ENCODE measurements at places on chromosomes 11 and 22.
A peak's percentile ranks its signal among the peaks of the same experiment; 100 is the strongest.

- DNase-seq = no peak
Observed at GRCh38 chr11:36672815-36673450, 74.9 kb upstream of the RAG2 start.

- DNase-seq = no peak
Observed at GRCh38 chr22:48665311-48665995, 1162.2 kb downstream of the BRD1 start.

GRCh38 chr11:128164080-128164741, 423.1 kb downstream of the ETS1 start:
- no peak for DNase-seq

DNA sequence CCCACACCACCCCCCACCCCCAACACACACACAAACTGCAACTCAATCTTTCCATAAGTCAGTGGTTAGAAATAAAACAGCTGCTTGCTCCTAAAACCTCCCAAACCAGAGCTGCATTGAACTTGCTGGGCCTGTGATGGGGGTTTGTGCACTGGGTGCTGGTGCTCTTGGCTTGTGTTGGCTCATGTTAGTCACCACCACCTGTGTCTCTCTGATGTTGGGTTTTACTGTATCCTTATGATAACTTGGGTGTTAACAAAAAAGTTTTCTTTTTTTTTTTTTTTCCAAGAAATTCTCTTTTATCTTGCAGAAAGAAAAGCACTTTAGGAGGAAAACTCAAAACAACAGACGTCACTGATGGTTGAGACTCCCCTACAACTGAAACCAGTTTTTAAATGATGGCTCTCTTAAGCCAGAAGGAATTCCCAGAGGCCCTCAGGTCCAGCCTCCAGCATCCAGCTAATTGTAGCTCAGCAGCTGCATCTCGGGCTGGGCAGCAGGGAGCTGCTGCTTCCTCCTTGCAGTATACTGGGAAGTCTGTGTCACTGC, 79.9 kb upstream of the DRD2 start:
- DNase-seq = no peak

GRCh38 chr22:17907748-17908051, 116.7 kb downstream of the MICAL3 start:
- no peak for DNase-seq

DNA sequence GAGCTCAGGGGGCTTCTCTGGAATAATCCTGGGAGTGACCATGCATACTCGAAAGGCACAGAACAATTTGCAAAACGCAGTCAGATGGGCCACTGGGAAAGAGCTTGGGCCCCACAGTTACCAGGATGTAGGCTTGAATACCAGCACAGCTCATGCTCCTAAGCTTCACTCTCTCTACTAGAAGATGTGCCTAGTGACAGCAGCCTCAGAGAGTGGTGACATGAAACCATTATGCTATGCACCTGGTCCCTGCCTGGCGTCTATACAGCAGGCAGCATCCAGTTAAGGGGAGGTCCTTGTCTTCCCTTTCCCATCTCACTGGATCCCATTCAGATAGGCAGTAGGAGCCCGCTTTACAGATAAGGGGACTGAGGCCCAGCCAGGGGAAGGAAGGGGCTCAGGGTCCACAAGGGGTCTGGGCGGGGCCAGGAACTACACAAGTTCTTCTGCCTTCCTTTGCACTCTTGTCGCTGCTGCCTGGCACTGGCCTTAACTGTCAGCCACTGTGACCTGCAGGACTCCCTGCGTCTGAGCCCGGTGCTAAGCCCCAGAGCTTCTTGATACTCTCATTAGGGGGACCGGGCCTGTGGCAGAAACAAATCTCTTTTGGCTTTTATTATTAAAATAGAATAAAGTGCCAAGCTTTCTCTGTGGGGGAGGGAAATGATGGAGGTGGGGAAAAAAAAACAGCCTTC, 21.2 kb upstream of the RASD2 start:
- DNase-seq = no peak

DNA sequence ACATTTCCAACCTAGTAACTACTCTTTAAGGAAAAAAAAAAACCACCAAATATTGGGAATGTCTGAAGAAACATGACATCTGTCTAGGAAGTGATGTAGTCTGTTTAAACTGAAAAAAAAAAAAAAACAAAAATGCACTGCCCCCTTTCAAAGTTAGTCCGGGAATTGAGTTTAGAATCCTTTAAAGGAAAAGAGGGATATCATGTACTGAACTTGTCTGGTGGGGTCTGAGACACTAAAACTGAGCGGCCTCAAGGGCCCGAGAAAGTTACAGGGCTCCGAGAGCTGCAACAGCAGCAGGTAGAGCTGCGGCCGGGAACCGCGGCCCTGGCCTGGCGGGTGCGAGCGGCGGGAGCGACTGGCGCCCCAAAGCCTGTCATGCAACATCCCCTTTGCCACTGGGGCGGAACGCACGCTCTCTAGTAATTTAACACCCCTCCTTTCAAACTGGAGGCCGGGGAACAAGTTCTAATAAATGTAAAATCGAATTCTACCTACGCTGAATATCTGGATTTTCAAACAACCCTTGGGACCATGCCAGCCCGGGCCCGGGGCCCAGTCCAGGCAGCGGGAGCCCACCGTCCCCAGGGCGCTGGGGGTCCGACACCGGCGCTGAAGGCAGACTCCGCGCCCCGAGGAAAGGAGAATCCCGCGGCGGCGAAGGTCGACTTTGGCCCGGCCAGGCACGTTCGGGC, 736 bp downstream of the RDX start:
- DNase-seq = peak; percentile 11

DNA sequence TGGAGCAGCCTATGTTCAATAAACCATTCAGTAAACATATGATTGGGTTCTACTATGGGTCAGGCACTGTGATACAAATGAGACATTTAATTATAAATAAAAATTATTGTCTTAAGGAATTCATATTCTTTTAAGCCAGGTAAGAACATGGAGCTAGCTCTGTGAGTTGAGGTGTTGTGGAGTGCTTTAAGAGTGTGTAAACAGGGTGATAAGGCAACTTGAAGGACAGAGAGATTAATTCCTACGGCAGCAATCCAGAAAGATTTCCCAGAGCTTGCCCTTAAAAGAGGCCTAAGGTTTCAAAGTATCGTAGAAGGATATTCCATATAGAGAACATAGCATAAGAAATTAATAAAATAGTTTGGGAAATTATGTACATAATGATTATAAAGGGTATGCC, 126.4 kb upstream of the FAT3 start:
- DNase-seq = no peak

DNA sequence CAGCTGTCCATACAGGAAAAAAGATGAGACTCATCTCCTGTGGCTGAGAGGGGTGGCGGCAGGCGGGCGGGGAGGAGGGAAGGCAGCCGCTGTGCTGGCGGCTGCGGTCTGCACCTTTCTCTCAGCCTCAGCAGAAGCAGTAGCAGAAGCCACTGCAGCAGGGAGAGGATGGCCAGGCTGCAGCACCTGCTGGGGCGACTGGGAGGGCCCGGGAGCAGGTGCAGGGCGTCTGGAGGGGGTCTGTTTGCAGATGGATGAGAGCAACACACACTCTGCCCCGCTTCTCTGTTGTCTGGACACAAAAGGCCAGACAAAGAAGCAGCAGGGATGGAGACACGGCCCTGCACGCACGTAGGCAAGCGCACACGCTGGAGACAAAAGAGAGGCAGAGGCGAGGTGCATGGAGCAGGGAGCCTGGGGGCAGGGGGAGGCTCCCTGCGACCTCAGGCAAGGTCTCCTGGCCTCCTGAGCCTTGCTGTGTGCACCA, 9.3 kb upstream of the MIAT start:
- DNase-seq = no peak

DNA sequence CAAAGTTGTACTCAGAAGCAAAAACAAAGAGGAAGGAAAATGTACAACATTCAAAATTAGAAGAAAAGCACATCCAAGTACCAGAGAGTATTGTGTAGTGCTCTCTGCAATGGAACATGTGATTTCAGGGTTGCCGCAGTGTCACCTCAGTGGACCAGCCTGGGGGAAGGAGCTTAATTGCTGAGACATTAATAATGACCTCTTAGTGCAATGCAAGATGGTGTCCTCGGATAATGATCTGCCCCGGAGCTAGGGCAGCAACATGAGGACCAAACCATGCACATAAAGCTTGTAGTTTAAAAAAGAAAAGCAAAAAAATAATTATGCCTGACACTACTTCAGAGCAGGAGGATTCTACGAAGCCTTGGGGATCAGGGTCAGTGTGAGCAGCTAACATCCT, 11.3 kb upstream of the JHY start:
- DNase-seq = no peak

DNA sequence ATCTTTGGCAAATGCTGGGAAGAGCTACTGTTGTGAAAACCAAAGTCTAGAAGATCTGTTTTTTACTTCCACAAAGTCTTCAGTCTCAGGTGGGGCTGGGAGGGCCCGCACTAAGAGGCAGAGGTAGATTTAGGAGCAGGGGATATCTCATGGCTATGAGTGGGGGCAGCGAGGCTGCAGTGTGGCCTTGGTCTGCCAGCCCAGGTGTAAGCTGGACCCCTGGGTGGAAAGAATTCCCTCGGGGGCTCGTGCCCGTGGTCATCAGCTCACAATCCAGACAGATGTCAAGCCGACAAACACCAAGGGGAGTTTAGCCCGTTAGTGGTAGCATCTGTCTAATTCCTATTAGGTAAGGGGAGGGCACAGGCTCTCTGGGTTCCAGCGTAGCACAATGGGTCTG, 9.0 kb downstream of the PKNOX2 start:
- DNase-seq = no peak

DNA sequence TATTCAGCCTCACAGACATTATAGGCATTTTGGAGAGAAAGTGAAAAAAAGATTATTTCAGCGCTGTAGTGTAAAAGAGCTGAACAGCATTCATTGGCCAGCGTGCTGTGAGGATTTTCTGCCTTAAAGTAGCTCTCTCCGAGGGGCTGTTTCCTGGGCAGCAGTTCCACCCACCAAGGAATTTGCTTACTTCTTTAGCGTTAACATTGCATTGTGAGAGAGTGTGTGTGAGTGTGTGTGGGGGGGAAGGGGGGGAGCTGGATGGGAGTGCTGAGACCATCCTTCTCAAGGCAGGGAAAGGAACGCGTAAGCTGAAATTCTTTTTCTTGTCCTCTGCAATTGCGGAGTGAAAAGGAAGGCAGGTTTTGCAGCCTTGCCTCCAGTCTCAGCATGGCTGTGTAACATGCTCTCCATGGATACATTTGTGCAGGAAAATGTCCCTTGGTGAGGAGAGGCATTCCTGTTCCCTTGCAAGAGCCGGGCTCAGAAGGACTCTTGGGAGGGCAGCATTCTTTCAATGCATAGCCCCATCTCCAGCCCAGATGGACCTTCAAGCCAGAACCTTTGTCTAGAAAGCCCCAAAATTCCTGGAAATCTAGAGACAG, 159.9 kb upstream of the NAV2 start:
- no peak for DNase-seq

- no peak for DNase-seq
Observed at GRCh38 chr22:41501209-41501608, 32.3 kb downstream of the ACO2 start.

All from stimulated activated CD8-positive, alpha-beta memory T cell treated with anti-CD3 and anti-CD28 coated beads, Interleukin-2, amount 100 ng/mL, for 1 hour (primary cell).